ENCODE measurements at places on chromosomes 7 and 10. TPM values are rescaled to one million over a fixed set of nuclear protein-coding genes. Genes with fewer than 3 reads are reported as not detected.

Gene HOXA11
- total RNA-seq = not detected

Gene SPDYE2B
- total RNA-seq = not detected

Gene CALHM1
- not detected for total RNA-seq

Gene THSD7A
- total RNA-seq = not detected

Gene MKI67
- 5.7 TPM for total RNA-seq

Gene SMO
- total RNA-seq = 0.18 TPM

Gene LRRTM3
- total RNA-seq = not detected

Gene SYT15
- 0.53 TPM for total RNA-seq

Gene SLC16A12
- not detected for total RNA-seq

Gene PGAM1
- total RNA-seq = 1,128 TPM

Gene ZNF467
- 0.08 TPM for total RNA-seq

Gene DNAH11
- 0.03 TPM for total RNA-seq

Data from activated T-cell treated with anti-CD3 and anti-CD28 coated beads, Interleukin-2, amount 50 U/mL, for 4 hours (primary cell).